ENCODE measurements at places on chromosomes 16 and 17.

DNA sequence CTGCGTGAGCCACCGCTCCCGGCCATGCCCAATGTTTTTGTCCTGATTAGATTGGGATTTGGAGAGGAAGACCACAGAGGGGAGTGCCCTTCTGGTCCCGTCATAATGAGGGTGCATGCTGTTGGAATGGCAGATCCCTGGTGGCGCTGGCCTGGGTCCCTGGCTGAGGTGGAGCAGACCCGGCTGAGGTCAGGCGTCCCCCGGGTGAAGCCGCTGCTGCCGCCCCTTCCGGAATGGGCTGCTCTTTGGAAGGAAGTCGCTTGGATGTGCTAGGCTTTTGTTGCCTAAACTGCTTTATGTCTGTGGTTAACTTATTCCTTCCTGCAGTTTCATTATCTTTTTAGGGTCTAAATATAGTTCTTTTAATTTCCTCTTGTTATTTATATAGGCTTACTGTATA is 120.3 kb upstream of the CHMP6 start:
- DNase-seq = no peak

- DNase-seq = no peak
Observed at GRCh38 chr17:61815863-61816503, 47.3 kb downstream of the BRIP1 start.

DNA sequence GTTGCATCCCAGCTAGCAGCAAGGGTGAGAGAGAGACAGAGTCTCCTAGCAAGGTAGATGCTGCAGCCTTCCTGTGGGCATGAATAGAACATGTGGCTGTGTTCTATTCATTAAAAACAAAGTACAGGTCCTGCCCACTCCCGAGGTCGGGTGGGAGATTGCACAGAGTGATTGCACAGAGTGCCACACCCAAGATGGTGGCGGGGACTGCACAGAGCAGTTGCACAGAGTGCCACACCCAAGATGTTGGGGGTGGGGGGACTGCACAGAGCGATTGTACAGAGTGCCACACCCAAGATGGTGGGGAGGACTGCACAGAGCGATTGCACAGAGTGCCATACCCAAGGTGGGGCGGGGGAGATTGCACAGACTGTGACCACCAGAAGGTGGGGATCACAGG is 410.8 kb upstream of the EEF2KMT start:
- no peak for DNase-seq

GRCh38 chr17:10777131-10777807 is 26.6 kb downstream of the TMEM238L start:
- DNase-seq = no peak

DNA sequence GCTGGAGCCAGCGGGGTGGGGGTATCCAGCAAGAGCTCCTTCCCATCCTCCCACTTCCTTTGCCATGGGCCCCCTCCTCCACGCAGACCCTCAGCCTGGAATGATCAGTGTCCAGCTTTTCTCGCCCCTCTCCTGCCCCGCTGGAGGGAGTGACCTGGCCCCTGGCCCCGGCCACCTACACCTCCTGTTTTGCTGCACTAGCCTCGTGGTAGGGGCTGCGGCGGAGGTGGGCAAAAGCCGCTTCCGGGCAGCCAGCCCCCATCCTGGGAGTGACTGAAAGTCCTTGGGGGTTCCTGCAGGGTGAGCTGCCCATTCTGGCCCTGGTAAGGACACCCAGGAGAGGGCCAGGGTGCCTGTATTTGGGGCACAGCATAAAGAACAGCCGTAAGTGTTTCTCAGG is 295.7 kb downstream of the SEC14L1 start:
- DNase-seq = no peak

- DNase-seq = no peak
Observed at GRCh38 chr17:77968788-77969187, 10.3 kb downstream of the TNRC6C start.

DNA sequence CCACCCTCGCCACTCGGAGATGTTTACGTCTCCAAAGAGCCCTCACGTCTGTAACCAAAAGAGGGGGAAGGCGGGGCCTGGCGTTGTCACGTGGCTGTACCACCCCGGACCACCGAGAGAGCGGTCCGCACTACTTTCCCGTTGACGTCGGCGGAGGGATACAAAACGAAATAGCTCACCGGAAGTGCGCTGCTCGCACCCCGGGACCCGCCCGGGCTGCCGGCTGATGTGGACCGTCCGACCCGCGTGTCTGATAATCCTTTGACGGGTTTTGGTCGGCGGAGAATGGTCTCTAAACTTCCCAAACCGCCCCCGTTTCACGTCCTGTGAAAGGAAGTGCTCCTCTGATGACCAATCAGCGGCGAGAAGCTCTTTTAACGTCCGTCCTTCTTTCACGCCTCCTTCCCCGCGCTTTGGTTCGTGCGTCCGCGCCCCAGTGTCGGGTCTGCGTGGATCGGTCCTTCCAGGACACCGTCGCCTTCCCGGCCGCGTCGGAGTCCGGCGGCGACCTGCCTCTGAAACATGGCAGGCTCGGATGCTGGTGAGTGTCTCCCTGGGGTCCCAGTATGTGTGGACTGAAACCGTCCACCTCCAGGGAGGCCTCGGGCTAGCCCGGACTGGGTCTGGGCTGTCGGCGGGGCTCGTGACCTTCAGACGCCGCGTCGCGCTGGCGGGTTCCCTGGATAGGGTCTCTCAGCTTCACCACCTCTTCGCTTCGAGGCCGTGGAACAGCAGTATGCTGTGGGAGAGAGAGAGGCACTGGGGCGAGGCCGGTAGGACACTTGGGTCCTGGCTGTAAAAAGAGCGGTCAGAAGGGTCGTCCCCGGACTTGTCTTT is at the start of gene CEP95:
TSS of gene CEP95 (plus strand) at position 402 of the 837 bp plus-strand sequence. CDS start at position 523, 121 bp downstream.
- peak; percentile 96 for DNase-seq

- no peak for DNase-seq
Observed at GRCh38 chr17:51667706-51668083, 407.3 kb downstream of the UTP18 start.

DNA sequence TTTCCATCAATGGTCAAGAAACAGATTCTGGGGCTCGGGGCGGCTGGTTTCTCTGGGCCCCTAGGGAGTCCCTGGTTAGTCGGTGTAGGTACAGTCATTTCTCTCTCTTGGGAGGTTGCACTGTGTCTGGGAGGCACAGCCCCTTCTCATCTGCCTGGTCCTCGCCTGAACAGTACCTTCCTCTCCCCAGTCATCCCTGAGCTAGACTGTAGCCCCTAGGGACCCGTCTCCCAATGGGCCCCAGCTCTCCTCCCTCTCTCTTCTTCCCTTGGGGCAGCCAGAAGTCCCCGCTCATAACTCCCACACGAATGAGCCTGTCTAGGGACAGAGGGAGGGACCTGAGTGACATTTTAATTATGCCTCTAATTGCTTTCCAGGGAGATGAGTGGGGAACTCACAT is 20.2 kb upstream of the CPSF4L start:
- no peak for DNase-seq

DNA sequence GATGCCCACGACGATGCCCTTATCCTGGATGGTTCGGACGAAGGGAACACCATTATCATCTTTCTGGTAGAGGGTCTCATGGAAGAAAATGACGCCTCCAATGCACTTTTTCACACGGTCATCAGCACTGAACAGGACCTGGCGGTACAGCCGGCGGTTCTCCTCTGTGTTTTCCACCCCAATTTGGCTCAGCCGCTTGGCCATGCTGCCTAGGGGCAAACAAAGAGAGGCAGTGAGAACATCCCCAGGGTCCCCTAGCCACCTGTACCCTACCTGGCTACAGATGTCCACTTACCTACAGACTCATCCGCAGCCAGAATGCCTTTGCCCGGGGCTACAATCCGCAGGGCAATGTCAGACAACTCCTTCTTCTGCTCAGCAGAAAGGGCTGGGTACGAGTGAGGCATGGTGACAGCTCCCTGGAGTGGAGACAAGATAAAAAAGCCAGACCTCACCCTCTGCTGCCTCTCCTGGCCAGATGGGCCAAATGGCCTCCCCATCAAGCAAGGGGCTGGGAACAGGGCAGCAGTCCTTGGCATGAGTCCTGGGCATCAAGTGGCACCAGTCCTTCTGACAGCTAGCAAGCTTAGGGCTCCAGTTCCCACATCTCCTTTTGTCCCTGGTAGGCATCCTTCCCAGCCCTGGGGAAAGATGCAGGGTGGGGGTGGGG is 1.4 kb downstream of the ALDOC start:
- peak; percentile 59 for DNase-seq

GRCh38 chr16:66175058-66175457 is 191.4 kb upstream of the CDH5 start:
- no peak for DNase-seq

- no peak for DNase-seq
Observed at GRCh38 chr17:31926100-31926729, 10.6 kb upstream of the SUZ12 start.

DNA sequence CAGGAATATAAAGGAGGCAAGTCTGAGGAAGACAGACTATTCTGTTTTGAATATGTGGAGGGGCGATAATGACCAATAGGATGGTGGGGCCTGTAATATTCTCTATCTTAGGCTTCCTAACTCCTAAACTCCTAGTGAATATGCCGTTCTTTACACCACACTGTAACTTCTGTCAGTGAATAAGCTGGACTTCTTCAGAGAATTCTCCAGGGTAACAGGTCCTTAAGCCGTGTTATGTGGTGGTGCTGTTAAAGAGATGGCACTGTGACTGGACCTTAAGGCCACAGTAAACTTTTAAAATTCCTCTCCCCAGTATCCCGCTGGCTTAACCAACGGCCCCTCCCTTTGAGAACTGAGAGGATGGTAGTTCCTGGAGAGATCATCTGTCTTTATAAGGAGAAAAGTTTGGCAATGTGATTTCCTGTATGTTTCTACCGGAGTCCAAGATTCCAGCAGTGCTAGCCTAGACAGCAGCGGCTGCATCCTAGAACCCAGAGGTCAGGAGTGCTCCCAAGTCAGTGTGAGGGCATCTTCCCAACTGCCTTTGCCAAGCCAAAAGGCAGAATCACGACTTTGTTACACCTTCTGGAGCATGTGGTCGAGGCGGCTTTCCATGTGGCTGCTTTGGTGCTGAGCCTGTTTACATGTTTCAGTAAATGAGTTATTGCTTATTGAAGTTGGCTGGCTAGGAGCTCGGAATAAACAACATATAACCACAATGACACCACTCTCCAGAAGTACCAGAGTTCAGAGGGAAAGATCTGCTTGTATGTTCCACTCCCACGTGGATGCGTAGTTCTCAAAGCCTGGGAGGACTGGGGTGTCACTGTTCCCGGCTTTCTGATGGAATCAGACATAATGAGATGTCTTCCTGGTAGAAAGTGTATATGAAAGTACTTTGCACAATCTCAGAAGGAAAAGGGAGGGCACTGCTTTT is 41.0 kb downstream of the TUBD1 start:
- DNase-seq = no peak

DNA sequence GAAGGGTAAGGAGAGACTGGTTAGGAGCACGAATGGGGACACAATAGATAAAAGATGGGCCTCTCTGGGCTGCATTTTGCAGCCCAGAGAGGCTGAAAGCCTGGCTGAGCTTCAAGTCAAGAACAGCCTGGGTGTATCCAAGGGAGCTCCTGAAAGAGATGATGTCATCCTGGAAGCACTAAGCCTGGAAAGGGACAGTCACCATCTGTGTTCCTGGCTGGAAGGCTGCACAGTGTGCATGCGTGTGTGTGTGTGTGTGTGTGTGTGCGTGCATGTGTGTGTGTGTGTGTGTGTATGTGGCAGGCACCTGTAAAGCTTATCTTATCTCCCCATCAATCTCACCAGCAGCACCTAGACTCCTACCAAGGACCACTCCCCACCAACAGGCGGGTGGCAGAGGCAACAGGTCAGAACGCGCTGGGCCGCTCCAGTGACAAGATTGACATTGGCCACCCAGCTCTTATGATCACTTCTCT is 44.1 kb downstream of the COG7 start:
- no peak for DNase-seq
